ENCODE measurements at places on chromosomes 7 and 10.

DNA sequence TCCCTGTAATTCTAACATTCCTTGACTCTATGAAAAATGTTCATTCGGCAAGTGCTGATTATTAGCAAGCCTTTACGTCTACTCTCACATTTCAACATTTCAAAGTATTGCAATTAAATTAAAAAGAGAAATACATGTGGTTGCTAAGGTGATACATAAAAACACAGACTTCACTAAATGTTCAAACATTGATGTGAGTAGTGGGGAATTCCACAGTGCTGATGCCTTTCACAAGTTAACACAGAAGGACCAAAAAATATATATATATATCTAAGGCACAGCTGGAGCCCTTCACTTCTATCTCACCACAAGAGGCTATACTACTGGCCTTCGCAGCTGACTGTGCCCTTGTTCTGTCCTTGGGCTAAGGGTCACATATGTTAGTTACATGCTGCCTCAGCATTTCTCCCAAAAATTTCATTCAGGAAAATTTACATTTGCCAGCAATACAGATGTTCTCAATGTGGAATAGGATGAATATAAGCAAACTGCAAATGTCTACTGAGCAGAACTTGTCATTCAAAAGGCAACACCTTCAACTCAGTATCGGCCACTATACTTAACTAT lies 13.9 kb downstream of the CTTNBP2 start:
- DNase-seq: no peak

DNA sequence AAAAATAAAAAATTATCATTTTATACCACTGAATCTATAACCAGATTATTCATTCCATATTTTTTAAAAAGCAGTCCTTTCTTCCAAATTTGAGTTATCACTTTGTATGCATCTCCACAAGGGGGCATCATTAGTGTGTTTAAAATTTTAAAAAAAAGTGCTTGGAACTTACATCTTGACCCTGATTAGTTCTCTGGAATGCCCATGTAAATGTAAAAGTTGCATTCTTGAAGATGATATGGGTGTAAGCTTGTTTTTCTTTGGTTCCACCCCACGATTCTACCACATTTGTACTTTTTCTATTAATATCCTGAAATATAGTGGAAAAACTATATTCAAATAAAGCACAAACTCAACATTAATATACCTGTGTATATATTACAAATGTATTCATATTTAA lies 144.9 kb downstream of the ELAPOR2 start:
- no peak for DNase-seq

- DNase-seq: no peak
Observed at GRCh38 chr7:151893405-151893923, 16.5 kb upstream of the PRKAG2 start.

- no peak for DNase-seq
Observed at GRCh38 chr10:110533149-110533548, 34.3 kb upstream of the SMC3 start.

DNA sequence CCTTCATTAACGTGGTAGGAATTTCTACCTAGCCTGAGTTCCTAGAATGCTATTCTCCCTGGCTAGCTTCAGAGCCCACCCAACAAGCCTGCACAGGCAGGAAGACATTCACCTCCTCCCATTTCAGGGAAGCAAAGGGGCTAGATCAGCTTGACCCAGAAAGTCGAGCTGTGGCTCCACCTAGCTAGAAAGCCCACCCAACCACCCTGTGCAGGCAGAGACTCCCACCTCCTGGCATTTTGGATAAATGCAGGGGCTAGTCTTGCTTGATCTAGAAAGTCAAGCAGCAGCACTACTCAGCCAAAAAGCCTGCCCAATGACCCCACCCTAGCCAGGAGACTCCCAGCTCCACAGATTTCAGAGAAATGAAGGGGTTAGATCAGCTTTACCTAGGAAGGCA lies 479.5 kb downstream of the SDK1 start:
- no peak for DNase-seq

DNA sequence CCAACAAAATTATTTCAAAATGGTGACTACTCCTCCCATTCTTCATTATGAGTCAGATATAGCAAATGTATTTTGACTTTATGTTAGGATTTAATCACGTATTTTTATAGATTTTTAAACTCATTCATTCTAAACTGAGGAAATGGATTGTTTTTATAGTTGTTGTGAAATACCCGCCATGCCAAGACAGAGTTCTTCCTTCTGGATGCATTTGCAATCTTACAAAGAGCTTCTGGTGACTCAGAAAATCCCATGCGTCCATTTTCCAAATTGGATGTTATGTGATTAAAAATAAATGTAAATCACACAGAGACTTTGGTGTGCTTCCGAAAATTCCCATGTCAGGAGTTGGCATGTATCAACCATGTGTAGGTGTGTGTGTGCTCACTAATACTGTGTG lies 179.3 kb downstream of the TRIL start:
- no peak for DNase-seq

GRCh38 chr10:44989597-44990301 lies 11.0 kb upstream of the ZNF22 start:
- no peak for DNase-seq

- DNase-seq: no peak
Observed at GRCh38 chr7:37893359-37893758, 23.3 kb downstream of the SFRP4 start.

DNA sequence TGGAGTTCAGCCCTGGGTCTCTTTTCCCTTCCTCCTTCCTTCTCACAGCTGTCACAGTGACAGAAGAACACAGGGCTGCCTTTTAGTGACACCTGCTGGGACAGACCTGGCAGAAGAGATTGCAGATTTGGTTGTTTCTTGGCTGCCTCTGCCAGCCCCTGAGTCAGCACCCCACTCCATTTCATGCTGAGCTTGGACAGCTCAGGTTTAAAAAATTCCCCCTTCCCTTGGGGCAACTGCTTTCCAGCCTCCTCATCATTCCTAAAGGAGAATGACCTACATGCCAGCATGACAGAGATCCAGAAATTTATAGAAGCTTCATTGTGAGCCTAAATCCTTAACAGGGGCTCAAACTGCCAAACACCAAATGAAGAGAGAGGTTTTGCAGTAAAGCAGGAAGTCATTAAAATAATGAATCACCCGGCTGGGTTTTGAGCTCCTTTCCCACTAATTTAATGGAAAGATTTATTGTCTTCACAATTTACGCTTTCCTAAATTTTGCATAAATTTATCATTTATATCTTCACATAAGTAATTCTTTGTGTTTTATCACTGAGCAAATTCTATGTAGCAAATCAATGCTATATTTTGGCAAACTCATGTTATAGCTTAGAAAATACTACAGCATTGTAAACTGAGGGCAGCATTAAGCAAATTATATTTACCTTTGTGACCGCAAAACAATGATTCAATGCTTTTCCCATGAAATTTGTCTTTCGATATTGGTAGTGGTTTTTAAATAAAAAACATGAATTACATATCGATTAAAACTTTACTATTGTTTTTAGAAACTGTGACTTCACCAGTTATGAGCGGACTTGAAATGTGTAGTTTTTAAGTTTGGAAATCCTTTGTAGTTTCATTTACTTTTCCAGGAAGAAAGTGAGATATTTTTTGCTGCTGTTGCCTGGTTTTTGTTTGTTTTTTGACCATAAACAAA lies 399.5 kb upstream of the ANKRD30A start:
- no peak for DNase-seq

DNA sequence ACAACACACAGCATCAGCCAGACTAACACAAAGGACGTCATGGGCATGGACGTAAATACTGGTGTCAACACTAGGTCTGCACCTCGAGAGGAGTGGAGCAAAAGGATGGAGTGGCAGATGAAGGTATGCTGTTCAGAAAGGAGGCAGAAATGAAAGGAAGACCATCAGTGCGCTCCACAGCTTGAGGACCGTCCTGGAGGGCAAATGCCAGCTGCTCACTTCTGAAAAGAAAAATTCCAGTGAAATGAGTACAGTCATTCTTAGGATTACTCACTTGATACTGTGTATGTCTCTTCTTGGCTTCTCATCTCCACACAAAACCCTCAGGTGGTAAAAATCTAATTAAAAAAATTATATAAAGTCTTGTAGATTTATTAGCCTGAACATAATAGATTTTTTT lies 44.8 kb downstream of the EGFR start:
- no peak for DNase-seq

DNA sequence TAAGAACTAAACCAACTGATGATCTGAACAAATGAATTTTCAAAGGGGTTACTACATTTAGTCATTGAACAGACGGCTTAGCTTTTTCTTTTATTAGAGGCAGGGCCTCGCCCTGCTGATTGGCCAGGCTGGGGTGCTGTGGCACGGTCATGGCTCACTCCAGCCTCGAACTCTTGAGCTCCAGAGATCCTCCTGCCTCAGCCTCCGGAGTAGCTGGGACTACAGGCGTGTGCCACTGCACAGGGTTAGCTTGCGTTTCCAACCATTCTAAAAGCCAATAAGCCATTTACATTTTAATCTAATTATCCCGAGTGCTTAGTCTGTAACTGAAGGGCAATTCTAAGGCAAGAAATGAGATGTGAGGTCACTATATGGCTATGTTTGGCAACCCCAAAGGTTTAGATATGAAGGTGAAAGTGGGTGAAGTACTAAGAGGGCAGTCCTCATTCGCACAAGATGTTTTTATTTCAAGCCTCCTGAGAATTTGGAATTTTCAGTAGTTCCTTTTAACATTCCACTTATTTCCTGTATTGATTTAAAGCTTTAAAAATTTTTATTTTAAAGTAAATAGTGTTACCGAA lies 1.6 kb upstream of the CDK13 start:
- DNase-seq: no peak

DNA sequence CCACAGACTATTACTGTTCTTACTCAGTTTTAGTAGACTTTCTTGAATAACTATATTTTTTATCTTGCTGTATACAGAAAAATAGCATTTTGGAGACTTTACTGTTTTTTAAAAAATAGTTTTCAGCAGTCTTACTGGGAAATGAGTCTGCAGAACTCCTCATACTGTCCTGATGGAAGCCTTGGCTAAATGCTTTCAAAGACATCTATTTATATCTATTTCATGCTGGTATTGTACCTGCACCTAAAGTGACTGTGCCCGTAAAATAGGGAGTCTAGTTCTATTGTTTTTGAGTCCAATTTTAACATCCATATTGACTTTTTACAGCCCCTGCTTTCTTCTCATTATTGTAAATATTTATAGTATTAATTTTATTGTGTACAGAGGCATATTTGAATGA lies 288.6 kb upstream of the CDC14C start:
- no peak for DNase-seq

- DNase-seq: no peak
Observed at GRCh38 chr7:1558181-1558811, 2.3 kb upstream of the TMEM184A start.

DNA sequence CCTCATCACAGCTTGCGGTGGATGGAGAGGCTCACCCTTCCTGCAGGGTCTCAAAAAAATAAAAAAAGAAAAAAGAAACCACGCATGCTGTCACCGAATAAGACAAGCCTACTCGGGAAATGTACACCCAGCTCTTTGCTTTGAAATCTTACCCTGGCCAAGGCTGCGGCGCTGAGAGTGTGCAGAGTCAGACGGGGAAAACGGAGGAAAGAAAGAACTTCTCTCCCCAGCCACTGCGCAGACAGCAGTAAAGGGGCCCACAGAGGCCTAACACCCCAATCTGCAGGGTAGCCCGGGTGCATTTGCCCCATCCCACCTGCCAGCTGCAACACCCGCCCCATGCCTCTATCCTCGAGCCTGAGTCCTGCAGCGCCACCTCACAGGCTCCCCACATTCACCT lies 14.8 kb downstream of the SLIT1 start:
- DNase-seq: no peak

DNA sequence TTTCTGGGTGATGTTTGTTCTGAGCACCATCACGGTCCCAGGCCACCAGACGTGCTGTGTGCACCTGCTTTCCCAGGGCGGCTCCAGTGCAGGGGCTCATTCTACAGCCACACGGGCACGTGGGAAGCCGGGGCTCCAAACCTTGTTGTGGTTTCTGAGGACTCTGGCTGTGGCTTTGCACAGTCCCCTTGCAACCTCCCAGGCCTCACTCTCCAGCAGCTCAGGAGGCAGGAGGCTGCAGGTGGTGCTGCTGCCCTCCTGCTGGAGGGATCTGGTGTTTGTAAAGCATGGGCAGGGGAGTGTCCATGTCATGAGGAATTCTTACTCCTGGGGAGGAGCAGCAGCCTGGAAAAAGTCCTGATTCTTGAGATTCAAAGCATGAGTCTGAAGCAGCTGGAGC lies 54.3 kb downstream of the INSYN2A start:
- DNase-seq: no peak

DNA sequence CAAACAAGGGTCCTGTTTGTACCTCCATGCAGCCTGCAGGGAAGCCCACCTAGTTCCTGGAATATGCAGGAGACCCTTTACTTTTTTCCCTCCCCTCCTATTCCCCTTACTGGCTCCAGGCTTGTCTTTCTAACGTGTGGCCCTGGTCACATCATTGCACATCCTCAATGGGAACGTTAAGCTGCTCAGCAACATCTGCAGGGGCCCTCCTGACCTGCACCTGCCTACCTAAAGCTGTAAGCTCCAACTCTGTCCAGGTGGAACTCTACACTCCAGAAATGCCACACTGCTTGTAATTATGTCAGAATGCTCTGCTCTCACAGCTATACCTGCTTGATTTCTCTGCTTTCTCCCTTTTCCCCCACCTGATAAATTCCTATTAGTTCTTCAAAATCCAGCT lies 72.1 kb downstream of the ARMC3 start:
- no peak for DNase-seq

- no peak for DNase-seq
Observed at GRCh38 chr10:10368951-10369576, 648.6 kb upstream of the CELF2 start.

DNA sequence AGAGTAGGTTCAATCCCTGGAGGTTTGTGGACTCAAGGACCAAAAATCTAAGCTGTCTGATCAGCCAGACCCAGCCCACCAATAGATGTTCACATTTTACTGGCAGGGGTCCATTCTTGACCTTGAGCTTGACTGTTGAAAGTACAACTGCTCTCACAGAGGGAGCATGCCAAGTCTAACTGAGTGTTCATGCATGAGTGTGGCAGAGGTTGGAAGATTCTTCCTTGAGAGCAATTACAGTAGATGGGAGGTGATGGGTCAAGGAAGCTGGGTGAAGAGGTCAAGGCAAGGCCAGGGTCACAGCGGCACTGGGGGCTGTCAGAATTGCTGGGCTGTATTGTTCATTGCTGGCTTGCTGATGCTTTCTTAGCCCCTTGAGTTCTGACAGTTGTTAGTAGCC lies 202.8 kb upstream of the SVIL start:
- DNase-seq: no peak
